ENCODE measurements at places on chromosomes 11 and 22.

DNA sequence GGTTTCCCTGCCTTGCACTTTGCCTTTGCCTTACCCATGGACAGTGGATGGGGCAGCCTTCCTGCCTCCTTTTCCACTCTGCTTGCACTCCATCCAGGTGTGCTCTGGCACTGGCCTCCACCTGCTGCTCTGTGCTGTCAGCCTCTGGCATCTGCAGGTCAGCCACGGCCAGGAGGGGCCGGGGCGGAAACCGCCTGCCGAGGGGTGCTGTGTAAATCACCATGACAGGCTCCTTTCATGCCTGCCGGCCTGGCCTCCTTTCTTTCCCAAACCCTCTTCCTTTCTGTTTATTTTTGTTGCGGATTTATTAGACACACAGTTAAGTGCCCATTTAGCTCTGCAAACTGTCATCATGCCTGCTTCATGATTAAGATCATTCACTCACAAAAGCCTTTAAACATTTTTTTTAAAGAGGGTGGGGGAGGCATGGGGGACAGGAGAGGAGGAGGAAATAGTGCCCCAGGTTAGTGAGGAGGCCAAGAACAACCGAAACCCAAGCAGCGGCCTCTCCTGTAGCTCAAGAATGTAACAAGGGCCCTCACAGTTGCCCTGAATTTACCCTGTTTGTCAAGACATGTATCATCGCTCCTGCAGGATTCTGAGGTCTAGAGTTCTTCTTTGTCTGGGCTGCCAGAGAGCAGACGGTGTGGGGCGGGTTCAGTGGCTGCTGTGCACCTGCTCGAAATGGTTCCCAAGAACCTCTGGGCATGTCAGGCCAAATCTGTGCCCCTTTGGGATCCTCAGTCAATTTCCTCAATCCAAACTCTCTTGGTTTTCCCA is 83.3 kb downstream of the BARX2 start:
- no peak for DNase-seq

- DNase-seq: no peak
Observed at GRCh38 chr11:59292611-59293010, 66.1 kb upstream of the OR5AN1 start.

DNA sequence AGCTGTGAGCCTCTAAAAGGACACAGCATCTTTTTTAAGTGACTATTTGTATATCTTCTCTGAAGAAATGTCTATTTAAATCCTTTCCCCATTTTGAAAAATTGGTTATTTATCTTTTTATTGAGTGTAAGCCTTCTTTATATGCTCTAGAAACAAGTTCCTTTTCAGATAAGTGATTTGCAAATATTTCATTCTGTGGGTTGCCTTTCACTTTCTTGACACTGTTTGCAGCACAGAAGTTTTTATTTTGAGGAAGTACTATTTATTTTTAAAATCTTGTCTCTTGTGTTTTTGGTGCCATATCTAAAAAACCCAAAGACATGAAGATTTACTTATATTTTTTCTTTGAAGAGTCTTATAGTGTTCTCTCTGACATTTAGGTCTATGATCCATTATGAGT is 40.1 kb upstream of the LYVE1 start:
- peak; percentile 50 for DNase-seq

DNA sequence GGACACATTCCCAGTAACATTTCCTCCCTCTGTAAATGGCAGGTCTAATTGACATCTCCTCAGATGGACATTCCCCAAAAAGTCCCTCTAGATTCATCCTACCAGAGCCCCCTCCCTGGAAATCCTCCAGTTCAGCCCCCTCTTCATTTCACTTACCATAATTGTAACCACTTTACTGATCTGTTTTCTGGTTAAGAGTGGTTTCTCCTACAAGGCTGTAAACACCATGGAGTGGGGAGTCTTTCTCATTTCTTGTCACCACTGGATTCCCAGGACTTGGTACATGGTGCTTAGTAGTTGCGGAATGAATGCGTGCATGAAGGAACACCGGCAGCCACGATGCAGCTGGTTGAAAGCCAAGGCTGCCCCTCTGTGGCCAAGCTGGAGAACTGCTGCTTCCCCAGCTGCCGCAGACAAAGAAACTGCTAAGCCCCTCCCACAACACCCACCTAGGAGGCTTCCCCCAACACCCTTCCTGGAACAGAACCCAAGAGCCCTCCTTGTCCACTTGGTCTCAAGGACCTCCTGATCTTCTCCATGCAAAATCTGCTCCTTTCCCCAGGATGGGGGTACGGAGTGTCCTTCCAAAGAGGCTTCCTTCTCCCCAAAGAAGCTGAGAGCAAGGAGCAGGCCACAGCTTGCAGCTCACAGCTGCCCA is 18.6 kb upstream of the SCARF2 start:
- peak; percentile 64 for DNase-seq

DNA sequence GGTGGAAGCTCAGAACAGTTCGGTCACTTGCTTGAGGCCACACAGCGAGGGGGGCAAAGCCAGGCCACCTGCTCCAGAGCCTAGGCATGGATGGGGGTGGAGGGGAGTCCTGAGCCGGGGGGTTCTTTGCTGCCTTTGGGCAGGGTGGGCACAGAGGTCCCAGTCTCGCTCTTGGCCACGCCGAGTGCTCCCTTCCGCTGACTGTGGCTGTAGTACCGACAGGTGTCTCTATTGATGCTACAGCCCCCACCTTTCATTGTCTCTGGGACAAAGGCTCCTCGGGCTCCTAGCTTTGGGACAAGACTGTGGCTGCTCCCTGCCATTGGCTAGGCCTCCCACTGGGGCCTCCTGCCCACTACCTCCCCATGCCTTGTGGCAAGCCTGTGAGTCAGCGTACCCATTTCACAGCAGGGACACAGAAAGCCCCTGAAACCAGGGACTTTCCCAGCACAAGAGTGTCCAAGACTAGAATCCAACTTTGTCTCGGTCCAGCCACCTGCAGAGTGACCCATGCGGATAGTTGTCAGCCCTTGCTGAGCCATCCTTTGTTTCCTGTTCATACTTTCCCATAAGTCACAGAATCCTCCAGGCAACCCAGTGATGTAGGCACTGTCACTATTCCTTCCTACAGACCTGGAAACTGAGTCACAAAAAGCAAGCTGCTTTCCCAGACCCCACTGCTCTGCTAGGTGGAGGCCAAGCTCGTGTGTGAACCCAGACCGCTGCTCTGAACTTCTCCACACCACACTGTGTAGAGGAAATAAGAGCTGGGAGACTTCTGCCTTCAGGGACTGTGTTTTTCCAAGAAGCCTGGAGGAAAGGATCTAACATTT is 17.2 kb downstream of the MYEOV start:
- DNase-seq: no peak

GRCh38 chr11:127670374-127671119 is 670.0 kb upstream of the KIRREL3 start:
- no peak for DNase-seq

All from AML-193 (cell line).